ENCODE measurements at places on chromosomes 1 and 21.

DNA sequence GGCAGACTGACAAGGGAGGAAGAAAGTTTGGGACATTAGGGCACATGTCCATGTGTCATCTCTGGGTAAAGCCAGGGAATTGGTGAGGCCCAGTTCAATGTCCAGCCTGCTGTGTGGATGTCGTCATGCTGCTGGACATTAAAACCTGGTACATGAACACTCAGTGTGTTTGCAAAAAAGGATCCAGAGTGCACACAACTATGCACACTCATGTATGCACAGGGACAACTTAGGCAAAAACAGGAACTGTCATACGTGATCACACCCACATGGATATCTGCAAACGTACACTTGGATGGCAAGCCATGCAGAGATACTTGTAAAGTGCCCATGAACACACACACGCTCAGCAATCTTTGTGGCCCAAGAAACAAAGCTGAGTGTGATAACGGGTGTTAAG lies 47.9 kb upstream of the NEK2 start:
- DNase-seq = peak; percentile 7

GRCh38 chr21:45264912-45265515 lies 22.7 kb downstream of the POFUT2 start:
- DNase-seq = no peak

- no peak for DNase-seq
These were observed 79.8 kb upstream of the KIAA0040 start for GRCh38 chr1:175272361-175272760.

- no peak for DNase-seq
These were observed 26.8 kb upstream of the HSD3B1 start for GRCh38 chr1:119480175-119480574.

GRCh38 chr1:247115141-247115510 lies 11.0 kb upstream of the ZNF669 start:
- DNase-seq = no peak

DNA sequence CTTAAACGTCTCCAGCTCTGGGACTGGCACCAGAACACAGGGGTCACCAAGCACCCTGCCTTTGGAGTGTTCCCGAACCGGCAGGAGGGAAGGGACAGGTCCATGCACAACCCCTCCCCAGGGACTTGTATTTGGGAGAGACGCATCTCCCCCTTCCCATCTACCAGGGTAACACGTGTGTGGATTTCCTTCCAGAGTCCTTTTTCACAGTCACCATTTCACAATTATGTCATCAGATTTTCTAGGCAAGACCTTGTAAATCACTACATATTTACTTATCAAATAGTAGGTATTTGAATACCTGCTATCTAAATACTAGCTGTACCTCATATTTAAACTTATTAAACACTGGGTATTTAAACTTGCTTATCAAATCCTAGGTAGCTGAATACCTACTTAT lies 57.4 kb upstream of the AJAP1 start:
- no peak for DNase-seq

- no peak for DNase-seq
These were observed 23.3 kb downstream of the ABCB10 start for GRCh38 chr1:229535230-229535629.

- no peak for DNase-seq
These were observed 145.8 kb upstream of the SAMSN1 start for GRCh38 chr21:14691914-14692313.

- DNase-seq = peak; percentile 87
These were observed 173.7 kb downstream of the ZBTB18 start for GRCh38 chr1:244224487-244225430.

DNA sequence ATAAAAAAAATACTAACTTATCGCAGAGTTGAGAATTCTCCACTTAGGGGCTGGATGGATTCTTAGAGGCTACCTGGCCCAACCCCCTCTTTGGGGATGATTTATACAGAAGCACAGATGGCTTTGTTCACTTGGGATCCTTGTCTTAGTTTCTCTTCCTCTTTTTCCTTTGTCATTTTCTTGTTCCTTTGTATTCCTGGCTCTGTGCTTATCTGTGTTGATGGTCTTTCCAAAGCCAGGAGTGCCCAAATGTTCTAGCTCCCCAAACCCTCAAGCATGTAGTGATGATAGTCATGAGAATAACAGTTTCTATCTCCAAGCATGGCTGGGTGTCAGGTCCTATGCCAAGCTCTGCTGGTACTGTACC lies 27.4 kb downstream of the EPHB2 start:
- peak; percentile 44 for DNase-seq

GRCh38 chr1:186409091-186409490 lies 33.5 kb downstream of the ODR4 start:
- DNase-seq = no peak
